ENCODE measurements at places on chromosomes 4 and X.

GRCh38 chr4:128076464-128076863, 15.4 kb downstream of the LARP1B start:
- no peak for DNase-seq

- DNase-seq, result no peak
Measured at GRCh38 chr4:182023469-182023868, 219.7 kb upstream of the TENM3 start.

DNA sequence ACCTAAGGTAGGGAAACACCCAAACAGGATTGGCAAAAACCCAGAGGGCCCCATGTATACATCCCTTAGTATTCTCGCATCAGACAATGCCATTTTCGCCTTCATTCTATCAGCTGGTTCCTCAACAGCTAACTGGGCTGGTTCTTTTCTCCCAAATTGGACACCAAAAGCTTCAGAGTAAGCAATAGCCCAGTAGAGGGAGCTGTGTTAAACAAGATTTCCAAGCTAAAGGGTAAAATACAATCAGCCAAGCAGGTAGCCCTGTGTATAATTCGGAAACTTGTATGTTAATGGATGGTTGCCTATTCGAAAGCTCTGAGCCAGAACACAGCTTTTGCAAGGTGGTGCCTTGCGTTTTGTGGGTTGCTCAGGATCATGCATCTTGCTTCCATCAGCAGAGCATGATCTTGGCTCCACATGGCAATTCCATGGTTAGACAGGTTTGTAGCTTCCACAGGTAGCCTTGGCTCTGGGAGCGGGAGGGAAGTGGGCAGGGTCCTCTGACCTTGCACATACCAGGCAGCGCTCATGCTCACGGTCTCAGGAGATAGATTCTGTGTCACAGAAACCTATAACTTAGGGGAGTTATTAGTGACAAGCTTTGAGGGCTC, 115.2 kb upstream of the LNX1 start:
- no peak for DNase-seq

- peak; percentile 22 for DNase-seq
Measured at GRCh38 chr4:52051615-52052474, 741 bp downstream of the SPATA18 start.

- DNase-seq, result no peak
Measured at GRCh38 chrX:38868941-38869401, 67.7 kb downstream of the MID1IP1 start.

GRCh38 chr4:121198251-121198650, 34.1 kb upstream of the TNIP3 start:
- no peak for DNase-seq

GRCh38 chr4:72935462-72935861, 134.1 kb downstream of the COX18 start:
- no peak for DNase-seq

DNA sequence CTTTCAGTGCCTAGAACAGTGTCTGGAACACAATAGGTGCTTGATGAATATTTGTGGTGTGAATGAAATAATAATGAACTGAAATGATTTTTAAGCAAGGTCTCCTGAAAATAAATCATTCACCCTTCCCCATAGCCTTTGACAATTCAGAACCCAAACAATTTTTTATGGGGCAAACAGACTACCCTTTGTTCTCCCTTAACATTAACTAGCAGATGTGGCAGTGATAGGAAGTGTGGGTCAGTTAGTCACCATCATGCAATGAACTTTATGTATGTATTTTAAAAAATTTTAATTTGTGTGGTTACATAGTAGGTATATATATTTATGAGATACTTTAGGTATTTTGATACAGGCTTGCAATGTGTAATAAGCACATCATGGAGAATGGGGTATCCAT, 27.2 kb upstream of the CD40LG start:
- DNase-seq, result no peak

GRCh38 chr4:172553216-172553615, 615.4 kb upstream of the GALNT7 start:
- no peak for DNase-seq

DNA sequence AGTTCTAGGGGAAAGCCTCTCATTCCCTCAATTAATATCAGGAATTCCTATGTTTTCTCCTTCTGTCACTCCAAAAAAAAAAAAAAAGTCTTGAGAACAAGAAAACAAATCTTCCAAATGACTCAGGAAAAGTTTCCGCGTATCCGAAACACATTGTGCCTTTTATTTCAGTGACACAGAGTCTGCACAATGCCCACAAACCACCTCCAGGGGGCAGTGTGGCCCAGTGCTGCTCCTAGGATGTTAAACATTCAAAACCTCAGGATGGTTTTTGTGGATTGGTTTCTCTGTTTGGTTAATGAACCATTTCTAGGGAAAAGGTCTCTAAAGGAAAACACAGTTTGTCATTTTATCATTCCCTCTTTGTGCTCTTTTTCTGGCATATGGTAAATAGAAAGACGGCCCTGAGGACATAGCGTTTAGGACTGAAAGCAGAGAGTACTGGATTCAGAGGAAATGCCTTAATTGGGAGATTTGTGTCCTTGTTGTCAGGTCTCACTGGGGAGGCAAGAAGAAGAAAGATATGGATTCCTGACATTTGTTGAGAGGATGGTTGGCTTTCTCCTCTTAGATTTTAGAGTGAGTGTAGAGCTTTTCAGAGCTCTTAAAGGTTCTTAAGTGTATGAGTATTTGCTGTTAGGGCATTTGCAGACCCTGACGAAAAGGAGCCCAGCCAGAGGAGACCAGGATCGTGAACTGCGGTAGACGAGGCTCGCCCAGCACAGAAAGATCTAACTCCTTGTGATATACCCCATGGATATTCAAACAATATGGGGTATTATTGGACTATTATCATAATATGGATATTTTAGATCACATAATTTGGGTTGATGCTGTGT, 65.7 kb upstream of the MAP9 start:
- DNase-seq, result no peak

- DNase-seq, result no peak
Measured at GRCh38 chrX:72495046-72495445, 77.6 kb downstream of the HDAC8 start.

DNA sequence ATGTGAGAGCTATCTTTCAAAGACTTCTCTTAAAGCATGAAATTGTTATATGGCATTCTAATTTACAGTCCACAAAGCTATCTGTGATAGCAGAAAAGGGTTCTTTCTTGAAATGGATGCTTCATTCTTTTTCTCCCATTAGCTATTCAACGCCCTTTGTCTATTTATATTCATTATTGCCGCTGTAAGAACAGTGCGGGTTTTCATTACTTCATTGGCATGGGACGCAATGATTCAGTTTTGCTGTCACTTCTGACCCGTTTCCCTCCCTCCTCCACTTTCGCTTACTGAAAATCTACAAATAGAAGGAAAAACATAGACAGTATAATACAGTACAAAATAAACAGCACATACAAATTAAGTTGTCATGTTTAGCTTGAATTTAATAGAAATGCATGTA, 394.6 kb downstream of the PCDH7 start:
- DNase-seq, result no peak
